ENCODE measurements at places on chromosomes 6 and 20. TPM values are rescaled to one million over a fixed set of nuclear protein-coding genes. Genes with fewer than 3 reads are reported as not detected.

GLP1R gene
- total RNA-seq = not detected

GABRR1 gene
- not detected for total RNA-seq

SNAI1 gene
- total RNA-seq = 0.40 TPM

HNF4A gene
- 279 TPM for total RNA-seq

KIF16B gene
- 95.0 TPM for total RNA-seq

- H3K4me1 ChIP-seq = peaks cover 34% of the 10 kb centered on the region
- peak overlapping the region; percentile 98 for H3K27ac ChIP-seq
- no peaks in the 10 kb centered on the region for H3K27me3 ChIP-seq
Measured at GRCh38 chr6:36593569-36594028, 563 bp upstream of the SRSF3 start.

GRCh38 chr20:10125757-10126156 is 91.0 kb downstream of the ANKEF1 start:
- H3K27ac ChIP-seq = no peak overlapping the region
- no peak overlapping the region for H3K4me3 ChIP-seq
- H3K27me3 ChIP-seq = no peaks in the 10 kb centered on the region
- H3K36me3 ChIP-seq = no peaks in the 10 kb centered on the region
- no peaks in the 10 kb centered on the region for H3K4me1 ChIP-seq
- DNase-seq = no peak

DNA sequence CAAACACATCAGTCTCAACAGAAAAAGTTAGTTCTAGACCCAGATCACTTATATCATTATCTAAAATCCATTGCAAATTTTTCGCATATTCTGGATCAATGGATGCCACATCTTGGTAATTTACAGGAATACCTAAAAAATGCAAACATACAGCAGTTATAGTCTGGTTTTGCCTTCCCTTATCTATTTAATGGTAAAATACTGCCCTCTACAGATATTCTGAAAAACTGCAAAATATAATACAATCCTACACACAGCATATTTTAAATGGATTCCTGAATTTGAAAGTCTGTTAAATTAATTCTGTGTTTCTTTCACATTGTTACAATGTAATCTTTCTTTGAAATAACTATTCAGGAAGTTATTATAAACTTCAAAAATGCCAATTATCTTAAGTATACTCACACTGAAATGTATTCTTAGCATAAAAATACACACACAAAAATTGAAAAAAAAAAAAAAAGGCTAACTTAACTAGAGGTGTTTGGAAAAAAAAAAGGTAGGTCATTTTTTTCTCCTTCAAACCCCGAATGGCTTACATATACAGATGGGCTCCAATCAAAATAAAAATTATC is 88.4 kb downstream of the HACE1 start:
- no peak for DNase-seq
- no peak overlapping the region for H3K4me3 ChIP-seq
- H3K36me3 ChIP-seq = no peaks in the 10 kb centered on the region
- no peaks in the 10 kb centered on the region for H3K4me1 ChIP-seq
- no peaks in the 10 kb centered on the region for H3K27me3 ChIP-seq
- no peak overlapping the region for H3K27ac ChIP-seq

DNA sequence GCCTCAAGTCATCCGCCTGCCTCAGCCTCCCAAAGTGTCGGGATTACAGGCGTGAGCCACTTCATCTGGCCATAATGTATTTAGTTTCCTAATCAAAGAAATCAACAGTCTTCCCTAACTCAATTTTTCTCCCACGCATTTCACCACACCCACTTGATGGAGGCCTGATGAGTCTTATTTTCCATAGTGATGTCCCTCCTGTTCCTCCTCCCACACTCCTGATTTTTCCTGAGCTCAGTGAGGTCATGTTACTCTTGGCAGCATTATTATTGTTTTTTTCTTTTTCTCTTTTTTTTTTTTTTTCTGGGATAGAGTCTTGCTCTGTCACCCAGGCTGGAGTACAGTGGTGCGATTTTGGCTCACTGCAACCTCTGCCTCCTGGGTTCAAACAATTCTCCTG is 8.9 kb downstream of the ABRACL start:
- no peaks in the 10 kb centered on the region for H3K36me3 ChIP-seq
- H3K27ac ChIP-seq = no peak overlapping the region
- DNase-seq = no peak

DNA sequence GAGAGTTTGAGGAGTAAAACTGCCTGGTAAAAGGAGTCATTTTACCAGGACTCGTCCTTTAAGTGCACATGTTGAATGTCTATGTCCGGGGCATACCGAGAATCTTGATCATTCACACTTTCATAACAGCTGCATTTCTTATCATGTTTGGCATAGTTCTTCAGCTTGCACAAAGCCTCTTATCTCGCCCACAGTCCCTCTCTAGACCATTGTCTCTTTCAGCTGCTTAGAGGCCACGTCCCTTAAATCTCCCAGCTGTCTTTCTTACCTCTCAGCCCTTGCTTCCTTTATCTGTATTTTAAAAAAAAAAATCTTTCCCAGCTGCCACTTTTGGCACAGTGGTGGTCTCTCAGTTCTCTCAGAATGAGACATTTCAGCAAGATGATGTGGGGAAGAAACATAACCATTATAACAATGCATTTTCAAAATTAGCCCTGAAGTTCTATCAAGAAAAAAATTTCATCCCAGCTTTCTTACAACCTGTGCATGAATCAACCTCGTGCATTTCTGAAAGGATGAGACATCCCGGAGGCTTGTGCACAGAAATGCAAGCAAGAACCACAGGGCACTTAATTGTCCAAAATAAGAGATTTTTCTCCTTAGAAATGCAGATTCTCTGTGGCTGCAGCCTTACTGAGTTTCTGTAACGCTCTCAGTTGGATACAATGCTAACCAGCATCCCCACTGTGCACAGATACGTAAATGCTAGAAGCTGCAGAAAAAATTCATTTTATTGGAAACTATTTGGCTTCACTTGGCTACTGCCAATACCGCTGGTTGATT is 24.2 kb downstream of the RBM24 start:
- DNase-seq = no peak
- no peaks in the 10 kb centered on the region for H3K36me3 ChIP-seq
- H3K4me3 ChIP-seq = no peak overlapping the region
- H3K4me1 ChIP-seq = no peaks in the 10 kb centered on the region
- H3K27ac ChIP-seq = no peak overlapping the region

DNA sequence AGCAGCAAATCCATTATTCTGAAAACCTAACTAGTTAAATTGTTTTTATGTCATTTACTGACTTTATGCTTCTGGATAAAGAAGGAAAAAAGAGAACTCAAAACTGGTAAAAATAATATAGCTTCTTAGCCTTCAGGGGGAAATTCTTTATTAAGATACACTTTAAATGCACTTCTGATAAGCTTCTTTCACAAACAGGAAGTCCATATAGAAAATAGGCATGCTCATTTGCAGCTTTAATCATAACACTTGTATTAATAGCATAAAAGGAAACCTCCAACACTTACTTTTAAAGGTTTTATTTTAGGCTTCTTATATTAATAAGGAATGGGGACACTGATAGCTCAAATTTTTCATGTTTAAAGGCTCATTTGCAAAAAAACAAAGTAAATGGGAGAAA is 538.0 kb upstream of the SLC35B3 start:
- no peaks in the 10 kb centered on the region for H3K4me1 ChIP-seq
- no peaks in the 10 kb centered on the region for H3K36me3 ChIP-seq
- H3K4me3 ChIP-seq = no peak overlapping the region
- DNase-seq = no peak
- no peak overlapping the region for H3K27ac ChIP-seq

DNA sequence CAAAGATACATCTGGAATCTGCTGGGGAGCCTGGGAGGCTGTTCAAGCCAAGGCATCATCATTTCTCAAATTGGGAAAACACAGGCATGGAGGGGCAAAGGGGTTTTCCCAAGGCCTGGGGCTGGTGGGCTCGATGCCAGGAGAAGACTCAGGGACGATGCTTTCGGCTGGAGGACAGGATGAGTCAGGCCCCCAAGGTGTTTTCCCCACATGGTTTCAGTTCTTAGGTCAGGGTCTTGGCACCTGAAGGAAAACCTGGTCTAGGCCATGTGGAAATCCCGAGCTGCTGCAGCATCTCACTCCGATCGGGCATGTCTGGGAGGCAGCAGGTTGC is 348.1 kb downstream of the CDC5L start:
- DNase-seq = no peak
- H3K27ac ChIP-seq = no peak overlapping the region
- H3K4me3 ChIP-seq = no peak overlapping the region
- H3K4me1 ChIP-seq = peaks cover 21% of the 10 kb centered on the region
- H3K27me3 ChIP-seq = no peaks in the 10 kb centered on the region

GRCh38 chr20:46025376-46025783 is 3.6 kb upstream of the SLC12A5 start:
- peaks cover 18% of the 10 kb centered on the region for H3K4me1 ChIP-seq
- peaks cover 98% of the 10 kb centered on the region for H3K27me3 ChIP-seq
- H3K27ac ChIP-seq = no peak overlapping the region

- H3K27ac ChIP-seq = no peak overlapping the region
- no peaks in the 10 kb centered on the region for H3K4me1 ChIP-seq
- DNase-seq = no peak
- H3K4me3 ChIP-seq = no peak overlapping the region
- no peaks in the 10 kb centered on the region for H3K27me3 ChIP-seq
- H3K36me3 ChIP-seq = no peaks in the 10 kb centered on the region
Measured at GRCh38 chr6:22019857-22020256, 277.0 kb downstream of the PRL start.

DNA sequence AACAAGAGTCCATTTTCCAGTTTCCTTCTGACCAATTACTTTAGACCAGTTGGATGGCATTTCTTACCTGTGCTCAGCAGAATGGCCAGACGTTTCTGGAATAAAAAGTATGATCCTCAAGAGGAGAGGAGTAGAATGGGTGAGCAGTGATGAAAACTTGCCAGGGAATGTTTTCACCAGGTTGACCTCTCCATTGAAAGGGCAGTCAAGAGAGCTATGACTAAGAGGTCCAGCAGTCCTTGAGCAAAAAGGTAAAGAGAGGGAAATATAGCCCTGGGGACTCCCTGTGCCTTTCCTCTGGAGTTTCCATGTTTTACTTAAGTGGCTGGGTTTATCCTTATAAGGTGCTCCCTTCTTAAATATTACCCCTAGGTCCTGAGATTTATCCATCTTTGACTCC is 210.9 kb downstream of the TBX18 start:
- H3K4me1 ChIP-seq = no peaks in the 10 kb centered on the region
- no peak overlapping the region for H3K4me3 ChIP-seq
- H3K36me3 ChIP-seq = no peaks in the 10 kb centered on the region
- H3K27ac ChIP-seq = no peak overlapping the region
- DNase-seq = no peak

GRCh38 chr6:35124356-35124755 is 16.8 kb downstream of the TCP11 start:
- no peak overlapping the region for H3K27ac ChIP-seq
- H3K4me1 ChIP-seq = no peaks in the 10 kb centered on the region
- no peaks in the 10 kb centered on the region for H3K36me3 ChIP-seq
- no peaks in the 10 kb centered on the region for H3K27me3 ChIP-seq
- H3K4me3 ChIP-seq = no peak overlapping the region
